ENCODE measurements at places on chromosomes 1 and 21.
A peak's percentile ranks its signal among the peaks of the same experiment; 100 is the strongest.

- peak; percentile 91 for DNase-seq
Observed at GRCh38 chr1:109263597-109264378, 14.4 kb downstream of the CELSR2 start.

GRCh38 chr1:56174176-56174885 is 405.0 kb downstream of the PLPP3 start:
- DNase-seq: no peak

DNA sequence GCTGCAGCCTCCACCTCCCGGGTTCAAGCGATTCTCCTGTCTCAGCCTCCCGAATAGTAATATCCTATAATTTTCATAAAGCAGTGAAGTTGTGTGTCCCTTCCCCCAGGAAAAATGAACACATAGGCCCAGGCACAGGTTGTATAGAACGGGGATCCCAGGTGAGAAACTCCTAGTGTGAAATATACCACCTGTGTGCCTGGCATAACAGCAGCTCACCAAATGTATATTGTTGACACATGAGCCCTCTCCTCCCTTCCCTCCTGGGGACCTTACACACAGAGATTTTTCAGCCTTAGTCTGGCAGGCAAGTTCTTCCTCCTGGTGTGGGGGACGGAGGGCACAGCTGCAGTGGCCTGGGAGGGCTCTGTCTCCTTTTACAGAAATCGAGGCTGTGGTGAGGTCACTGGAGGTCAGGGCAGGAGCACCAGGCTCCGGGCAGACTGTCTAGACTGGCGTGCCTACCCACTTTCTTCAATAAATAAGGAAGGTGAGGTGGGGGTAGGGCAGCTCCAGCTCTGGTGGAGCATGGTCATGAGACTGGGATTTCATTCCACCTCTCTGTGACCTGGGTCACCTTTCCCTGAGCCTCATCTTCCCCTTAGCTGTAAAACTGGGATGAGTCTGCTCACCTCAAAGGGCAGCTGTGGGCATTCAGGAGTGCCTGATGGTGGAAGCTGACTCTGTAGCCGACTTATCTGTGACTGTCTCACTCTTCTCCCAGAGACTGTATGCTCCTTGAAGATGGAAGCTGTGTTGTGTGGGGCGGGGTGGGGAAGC is 14.3 kb downstream of the RCC1 start:
- no peak for DNase-seq

DNA sequence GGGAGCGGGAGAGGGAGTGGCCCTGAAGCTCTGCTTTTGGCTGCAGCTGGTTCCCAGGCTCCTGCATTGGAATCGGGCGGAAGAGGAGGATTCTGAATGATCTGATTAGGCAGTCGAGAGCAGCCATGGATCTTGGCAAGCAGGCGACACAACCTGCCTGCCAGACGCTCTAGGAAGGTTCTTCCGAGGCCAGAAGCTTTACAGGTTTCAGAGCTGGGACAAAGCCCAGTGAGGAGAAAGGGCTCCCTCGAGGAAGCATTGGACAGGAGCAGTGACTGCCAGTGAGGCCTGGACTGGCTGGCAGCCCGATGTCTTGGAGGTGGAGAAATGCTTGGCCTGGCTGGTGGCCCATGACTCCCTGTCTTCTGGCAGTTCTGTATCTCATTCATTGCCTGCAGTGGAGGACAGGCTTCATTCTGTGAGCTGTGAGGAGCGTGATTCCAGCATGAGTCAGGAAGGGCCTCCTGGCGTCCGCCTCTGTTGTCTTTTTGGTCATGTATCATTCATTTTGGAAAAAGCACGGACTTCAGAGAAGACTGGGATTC is 132.7 kb upstream of the IPO9 start:
- DNase-seq: no peak

- DNase-seq: no peak
Observed at GRCh38 chr1:165895451-165895871, 68.0 kb downstream of the UCK2 start.

- DNase-seq: no peak
Observed at GRCh38 chr1:82510431-82510830, 709.7 kb downstream of the ADGRL2 start.

GRCh38 chr1:203169770-203170520 is 5.7 kb downstream of the MYBPH start:
- no peak for DNase-seq

- DNase-seq: no peak
Observed at GRCh38 chr1:39297551-39297950, 93.1 kb downstream of the MACF1 start.

- DNase-seq: no peak
Observed at GRCh38 chr1:110787328-110788071, 85.4 kb upstream of the CD53 start.

- no peak for DNase-seq
Observed at GRCh38 chr1:110083866-110084226, 13.4 kb upstream of the ALX3 start.

GRCh38 chr1:53582211-53583020 is 123.2 kb downstream of the DMRTB1 start:
- DNase-seq: no peak

- DNase-seq: no peak
Observed at GRCh38 chr21:45412909-45413611, 8.1 kb downstream of the COL18A1 start.

DNA sequence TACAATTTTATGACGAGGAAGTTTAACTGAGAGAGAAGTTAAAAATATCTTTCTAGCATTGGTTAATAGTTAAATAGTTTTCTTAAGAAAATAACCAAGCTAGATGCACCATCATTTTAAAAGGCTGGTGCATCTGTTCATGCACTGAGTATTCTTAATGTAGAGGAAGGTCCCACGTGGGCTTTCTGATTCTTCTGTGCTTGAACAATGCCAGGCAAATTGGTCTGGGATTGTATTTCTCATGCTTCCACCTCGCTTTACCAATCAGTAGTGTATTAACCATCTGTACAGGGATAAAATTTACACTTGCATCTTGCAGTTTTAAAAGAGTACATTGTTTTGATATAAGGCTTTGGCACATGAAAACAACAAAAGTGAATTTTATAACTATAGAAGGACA is 47.4 kb upstream of the MTF2 start:
- no peak for DNase-seq

DNA sequence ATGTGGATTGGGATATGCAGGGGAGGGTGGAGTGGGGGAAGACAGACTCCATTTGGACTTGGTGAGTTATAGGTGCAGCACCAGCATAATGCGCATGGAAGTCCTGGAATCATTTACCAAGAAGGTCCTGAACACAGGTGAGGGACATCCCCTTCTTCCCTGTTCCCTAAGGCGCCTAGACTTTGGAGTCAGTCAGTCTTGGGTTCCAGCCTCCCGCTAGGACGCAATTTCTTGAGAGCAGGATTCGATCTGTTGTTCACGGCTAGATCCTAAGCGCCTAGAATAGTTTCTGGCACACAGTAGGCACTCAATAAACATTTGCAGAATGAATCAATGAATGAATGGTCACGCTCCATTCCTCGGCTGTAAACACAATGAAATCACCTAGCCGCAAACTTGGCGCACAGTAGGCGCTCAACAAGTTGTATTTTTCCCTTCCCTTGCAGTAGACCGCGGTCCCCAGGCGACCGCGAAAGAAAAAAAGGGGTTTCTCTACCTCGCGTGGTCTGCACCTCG is 1.0 kb upstream of the AK4 start:
- DNase-seq: no peak

- DNase-seq: no peak
Observed at GRCh38 chr1:212500983-212501382, 68.3 kb downstream of the NENF start.

DNA sequence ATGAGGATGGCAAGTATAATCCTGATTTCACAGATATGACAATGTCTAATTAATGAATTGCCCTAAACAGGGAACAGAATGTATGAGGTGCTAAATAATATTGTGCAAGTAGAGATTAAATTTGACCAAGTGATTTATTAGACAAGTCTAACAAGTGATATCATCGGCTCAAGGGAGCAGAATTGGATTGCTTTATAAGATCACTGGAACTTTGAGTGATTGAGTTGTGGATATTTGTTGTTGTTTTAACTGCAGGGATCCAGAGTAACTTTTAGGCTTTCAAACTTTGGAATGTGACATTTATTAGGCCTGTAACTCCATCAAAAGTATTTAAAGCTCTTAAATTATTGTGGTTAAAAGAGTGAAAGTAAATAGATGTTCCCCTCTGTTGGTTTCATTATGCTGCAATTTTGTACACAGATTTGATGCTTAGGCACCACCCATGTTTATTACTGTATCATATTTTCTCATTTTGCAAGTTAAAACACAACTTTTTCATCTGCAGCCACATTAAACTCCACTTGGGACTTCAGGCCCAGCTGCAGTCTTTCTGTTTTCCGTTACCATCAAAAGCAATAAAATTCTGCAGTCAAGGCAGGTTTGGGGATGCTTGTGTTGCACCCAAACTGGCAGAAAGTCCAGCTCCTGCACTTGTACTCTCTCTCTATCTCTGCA is 206.6 kb downstream of the HLX start:
- DNase-seq: no peak

DNA sequence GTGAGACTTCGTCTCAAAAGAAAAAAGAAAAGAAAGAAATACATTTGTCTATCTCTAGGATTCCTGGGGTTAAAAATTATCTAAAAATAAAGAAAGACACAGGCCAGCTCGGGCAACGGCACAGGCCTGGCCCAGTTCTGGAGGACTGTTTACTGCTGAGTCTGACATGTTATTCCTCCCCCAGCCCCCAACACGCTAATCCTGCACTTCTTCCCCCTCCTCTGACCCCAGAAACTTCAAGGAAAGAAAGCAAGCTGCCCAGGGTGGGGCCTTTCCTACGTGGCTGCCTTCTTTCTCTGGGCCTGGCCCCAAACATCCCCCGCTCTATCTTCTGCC is 40.0 kb downstream of the ACOT7 start:
- DNase-seq: no peak

- no peak for DNase-seq
Observed at GRCh38 chr1:62836856-62837540, 53.1 kb downstream of the ATG4C start.

DNA sequence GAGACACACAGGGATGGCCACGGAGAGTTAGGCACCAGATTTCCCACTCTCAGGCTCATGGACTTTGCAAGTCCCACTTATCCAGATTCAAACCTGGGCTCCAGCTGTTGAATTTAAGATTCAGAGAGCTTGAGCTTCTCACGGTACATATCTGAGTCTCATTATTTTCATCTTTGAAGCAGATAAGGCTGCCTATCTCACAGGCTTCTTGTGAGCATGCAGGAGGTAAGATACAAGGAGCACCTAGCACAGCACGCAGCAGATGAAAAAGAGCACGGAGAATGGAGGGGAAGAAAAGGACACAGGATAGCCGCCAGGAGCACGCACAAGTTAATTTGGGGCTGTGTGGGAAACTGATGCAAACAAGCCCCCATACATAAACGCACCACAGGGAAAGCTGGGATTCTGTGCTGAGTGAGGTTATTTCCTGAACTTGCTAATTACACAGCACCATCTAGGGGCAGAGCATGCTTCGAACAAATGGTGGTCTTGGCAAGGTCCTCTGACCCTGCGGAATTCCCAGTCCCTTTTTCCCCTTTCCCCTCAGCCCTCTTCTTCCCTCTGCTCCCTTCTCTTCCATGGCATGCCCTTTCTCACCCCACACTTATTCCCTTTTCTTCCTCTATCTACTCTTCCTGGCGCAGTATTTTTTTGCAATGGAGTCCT is 134.7 kb upstream of the VANGL1 start:
- no peak for DNase-seq

Measured in GM13977 (cell line).